ENCODE measurements at places on chromosomes 1 and 21. TPM values are rescaled to one million over a fixed set of nuclear protein-coding genes. Genes with fewer than 3 reads are reported as not detected.
A peak's percentile ranks its signal among the peaks of the same experiment; 100 is the strongest.

GRCh38 chr1:203672346-203672745 lies 45.7 kb downstream of the ATP2B4 start:
- peak; percentile 98 for DNase-seq

- no peak for DNase-seq
These were observed 86.2 kb downstream of the TRIM11 start for GRCh38 chr1:228320394-228320793.

DNA sequence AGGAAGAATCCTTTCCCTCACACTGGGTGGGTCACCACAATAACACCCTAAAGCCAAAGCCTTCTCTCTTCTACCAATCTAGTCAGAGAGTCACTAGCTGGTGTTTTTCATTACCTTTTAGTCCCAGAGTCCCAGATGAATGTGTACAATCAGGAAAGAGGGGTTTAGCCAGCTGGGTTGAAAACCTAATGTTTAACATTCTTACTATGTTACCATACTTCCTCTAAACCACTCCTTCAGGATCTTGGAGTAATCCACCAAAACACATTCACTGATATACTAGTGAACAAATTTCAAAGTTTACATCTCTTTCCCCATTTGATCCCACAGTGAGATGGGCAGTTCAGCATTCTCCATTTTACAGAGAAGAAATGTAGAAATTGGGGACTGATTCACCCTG lies 9.7 kb downstream of the LPAR3 start:
- DNase-seq, result no peak

GRCh38 chr1:181075766-181076350 lies 12.6 kb upstream of the IER5 start:
- no peak for DNase-seq

DNA sequence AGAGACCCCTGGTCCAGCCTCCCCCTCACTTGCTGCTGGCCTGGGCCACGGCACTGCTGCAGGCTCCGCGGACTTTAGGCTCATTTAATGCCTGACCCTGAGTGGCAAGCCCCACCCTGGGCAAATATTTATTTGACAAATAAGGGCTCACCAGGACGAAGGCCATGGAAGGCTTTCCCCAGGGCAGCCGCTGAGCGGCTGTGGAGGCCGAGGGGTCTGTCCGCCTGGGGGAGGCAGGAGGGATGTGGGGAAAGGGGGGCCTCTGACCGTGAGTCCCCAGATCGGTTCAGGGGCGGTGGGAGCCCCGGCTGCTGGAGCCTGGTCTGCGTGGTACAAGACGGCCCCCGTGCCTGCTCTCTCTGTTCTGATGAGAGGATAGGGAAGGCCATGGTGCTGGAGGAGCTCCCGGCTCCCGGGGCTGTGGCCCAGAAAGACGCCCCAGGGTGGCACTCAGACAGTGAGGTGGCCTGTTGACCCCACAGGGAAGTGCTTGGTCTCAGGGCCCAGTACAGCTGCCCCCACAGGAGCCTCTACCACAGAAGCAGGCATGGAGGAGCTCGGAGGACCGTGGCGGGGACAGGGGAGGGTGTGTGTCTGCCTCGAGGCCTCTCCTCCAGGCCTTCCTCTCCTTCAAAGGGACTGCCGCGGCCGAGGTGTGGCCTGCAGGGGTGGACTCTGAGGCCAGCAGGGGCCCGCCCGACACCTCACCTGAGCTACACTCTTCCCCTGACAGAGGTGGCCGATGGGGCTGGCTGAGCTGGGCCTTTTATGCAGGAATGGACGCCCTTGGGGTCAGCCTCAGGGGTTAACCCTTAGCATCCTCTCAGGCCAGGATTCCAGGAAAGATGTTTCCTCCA lies 9.1 kb upstream of the C1orf159 start:
- no peak for DNase-seq

DNA sequence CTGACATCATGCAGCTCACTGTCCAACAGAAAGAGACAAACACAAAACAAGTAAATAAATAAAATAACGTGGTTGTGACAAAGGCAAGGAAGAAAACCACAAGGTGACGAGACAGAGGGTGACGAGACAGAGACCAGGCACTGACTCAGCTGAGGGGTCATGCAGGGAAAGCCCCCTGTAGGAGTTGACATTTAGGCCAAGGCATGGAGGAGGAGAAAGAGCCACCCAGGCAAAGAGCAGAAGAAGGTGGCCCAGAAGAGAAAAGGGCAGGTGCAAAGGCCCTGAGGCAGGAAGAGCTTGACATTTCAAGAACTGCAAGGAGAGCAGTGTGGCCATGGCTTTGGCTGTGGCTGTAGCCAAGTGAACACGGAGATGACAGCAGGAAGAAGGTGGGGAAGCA lies 65.1 kb upstream of the ID3 start:
- no peak for DNase-seq

DNA sequence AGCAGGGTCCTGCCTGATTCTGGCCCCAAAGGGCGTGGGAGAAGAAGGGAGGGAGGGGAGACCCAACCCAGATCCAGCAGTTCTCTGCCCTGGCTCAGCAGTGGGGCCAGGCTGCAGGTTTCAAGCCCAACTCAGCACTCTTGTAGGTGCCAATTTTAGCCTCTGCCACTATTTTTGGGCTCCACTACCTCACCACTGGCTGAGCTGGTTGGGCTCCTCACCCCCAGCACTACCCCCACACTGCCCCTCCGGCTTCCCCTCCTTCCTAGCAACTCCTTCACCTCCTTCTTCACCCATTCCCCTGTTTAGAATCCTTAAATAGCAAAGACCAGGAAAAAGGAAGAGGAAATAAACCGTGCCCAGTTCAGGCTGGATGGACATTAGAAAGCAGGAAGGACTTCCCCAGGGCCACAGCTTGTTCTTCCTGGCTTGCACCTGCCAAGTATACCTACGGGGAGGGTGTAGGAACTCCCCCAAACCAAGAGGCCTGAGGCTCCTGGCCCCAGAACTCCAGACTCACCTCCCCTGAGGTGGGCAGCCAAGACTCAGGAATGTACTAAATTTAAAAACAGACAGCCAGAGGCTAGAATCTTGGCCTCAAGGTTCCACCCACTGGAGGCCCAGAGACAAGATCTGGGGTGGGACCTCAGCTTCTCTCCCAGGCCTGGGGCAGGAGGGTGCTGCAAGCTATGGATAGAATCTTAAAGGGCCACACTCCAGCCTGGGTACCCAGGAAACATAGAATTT lies 1.4 kb upstream of the ARHGEF2 start:
- no peak for DNase-seq

GRCh38 chr1:36699113-36699911 lies 216.6 kb upstream of the CSF3R start:
- DNase-seq, result no peak

GRCh38 chr21:42799516-42799915 lies 79.8 kb downstream of the WDR4 start:
- no peak for DNase-seq

GRCh38 chr1:41243079-41243385 lies 926 bp upstream of the SCMH1 start:
- DNase-seq, result no peak

- no peak for DNase-seq
These were observed 266.8 kb downstream of the NPHP4 start for GRCh38 chr1:5725406-5725805.

DNA sequence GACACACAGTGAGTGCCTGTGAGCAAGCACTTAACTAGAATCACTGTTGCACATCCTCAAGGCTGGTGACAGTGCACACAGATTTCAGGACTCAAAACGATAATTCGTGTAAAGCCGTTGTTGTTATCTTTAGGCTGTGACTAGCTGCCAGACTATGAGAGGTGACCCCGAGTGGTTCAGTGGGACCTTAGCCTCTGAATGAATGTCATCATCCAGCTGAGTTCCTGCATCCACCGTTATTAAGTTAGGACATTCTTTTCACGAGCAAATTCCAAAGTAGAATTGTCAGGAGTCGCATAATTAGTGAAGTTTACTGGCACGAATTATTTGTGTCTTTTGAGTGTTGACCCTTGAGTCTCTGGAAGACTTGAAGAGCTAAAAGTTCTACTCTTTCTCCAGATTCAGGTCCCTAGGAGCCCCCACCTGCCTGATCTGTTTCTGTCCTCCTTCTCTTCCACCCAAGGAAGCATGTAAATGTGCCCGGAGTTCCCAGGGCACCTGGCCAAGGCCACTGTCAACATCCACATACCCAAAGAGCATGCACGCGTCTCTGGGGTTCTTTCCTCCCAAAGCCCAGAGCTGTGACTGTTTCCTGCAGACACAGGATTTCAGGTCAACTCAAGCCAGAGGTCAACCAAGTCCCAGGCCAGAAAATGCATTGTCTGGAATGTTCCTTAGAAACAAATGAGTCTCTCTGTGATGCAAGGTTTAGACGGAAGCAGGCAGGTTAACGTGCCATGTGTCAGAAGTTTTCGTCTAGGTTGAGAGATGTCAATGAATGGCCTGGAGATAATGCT lies 207.2 kb downstream of the TOMM20 start:
- DNase-seq, result peak; percentile 60

DNA sequence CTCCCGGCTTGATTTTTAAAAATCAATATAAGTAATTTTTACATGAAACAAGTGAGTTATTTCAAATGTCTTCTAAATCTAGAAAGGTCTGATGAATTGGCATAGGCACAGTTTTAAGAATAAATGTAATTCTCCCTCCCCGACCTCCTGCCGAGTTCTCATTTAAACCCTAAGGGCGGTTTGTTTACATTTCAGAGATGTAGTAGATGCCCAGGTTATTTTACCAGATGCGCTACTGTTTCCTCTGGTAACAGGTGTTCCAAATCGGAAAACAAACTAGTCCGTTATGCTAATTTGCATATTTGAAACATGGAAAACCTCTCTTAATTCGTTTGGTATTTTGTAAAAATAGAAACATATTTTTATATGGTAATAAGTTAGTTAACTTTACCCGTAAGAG lies 53.8 kb upstream of the CFAP126 start:
- DNase-seq, result no peak

DNA sequence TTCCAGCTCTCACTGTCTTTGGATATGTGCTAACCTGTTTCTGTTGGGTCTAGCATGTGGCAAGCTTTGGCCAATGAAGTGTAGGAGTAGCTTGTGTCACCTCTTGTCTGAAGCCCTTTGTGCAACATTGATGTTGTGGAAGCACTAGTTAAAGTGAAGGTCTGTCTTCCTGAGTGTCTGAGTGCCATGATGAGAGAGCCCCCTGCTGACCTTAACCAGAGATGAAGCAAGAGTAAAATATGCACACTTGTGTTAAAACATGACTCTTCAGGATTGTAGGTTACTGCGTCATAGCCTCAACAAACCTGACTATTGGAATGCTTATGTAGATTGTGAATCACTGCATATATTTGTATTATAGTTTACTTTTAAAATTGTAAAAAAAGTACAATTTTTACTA lies 103.7 kb downstream of the NCAM2 start:
- DNase-seq, result peak; percentile 50

DNA sequence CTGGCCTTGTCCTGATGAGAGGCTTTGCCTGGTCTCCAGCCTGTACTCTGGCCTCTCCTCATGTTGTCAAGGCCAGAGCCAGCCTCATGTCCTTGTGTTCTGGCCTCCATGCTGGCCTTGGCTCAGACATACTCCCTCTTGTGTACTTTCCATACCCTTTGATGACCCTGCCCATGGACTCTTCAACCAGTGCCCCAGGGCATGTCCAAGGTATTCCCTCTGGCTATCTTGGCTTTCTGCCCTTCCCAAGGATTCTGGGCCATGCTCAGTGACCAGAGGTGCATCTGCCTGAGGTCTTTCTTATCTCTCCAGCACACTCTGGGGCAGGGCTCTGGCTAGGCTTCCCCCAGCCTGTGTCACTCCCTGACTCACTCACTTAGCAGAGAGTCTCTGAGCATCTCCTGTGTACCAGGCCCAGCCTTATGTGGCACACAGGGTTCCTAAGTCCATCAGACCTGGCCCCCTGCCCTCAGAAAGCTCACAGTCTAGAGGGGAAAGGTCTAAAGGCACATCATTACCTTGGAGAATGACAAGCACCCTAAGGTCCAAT lies 141.4 kb upstream of the GRIK3 start:
- no peak for DNase-seq

IL23R gene
- 0.60 TPM for total RNA-seq

B3GALNT2 gene
- total RNA-seq, result 30.8 TPM

SIK1 gene
- total RNA-seq, result 34.1 TPM

PRAMEF27 gene
- total RNA-seq, result not detected

OLIG2 gene
- total RNA-seq, result 1.1 TPM

ASCL5 gene
- not detected for total RNA-seq

PRKCZ gene
- total RNA-seq, result 149 TPM

HSD11B1 gene
- 6.5 TPM for total RNA-seq

TNFSF4 gene
- 2.5 TPM for total RNA-seq

HTR6 gene
- not detected for total RNA-seq

All from lung (tissue), 17 donors.